ENCODE measurements at places on chromosomes 11 and 22. TPM values are rescaled to one million over a fixed set of nuclear protein-coding genes. Genes with fewer than 3 reads are reported as not detected.

The RIBC2 gene
- total RNA-seq, result 12.8 TPM

The AP5B1 gene
- total RNA-seq, result 25.8 TPM

The SPI1 gene
- not detected for total RNA-seq

The APLNR gene
- total RNA-seq, result not detected

DNA sequence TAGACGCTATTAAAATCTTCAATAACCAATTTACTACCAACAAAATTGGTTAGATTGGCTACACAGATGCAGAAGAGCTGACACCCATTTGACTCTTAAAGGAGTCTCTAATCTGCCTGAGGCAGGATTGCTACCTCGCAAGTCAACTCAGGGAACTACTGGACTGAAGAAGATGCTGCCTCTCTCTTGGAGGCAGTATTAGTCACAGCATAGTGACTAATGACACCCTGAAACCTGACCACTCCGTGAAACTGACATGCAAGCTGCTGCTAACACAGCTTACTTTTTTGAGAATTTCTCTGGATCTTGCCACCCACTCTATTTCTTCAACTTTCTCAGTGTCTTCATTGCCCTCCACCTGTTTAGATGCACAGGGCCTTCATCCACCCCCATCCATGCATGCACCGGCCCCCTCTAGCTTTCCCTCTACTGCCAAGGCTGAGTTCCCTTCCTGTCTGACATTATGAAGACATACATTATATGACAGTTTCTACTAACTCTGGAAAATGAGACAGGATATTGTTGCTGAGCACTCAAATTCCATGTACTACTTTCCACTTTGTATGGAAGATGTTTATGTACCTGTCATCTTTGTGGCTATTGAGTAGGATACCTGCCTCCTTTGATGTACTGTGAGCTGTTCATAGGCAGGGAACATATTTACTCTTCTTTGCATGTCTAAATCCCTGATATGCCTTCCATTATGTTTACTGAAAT is 183.2 kb downstream of the MSANTD4 start:
- H3K4me1 ChIP-seq, result no peaks in the 10 kb centered on the region
- no peaks in the 10 kb centered on the region for H3K27me3 ChIP-seq
- H3K27ac ChIP-seq, result no peak overlapping the region
- DNase-seq, result no peak
- H3K4me3 ChIP-seq, result no peak overlapping the region
- no peaks in the 10 kb centered on the region for H3K36me3 ChIP-seq

- H3K4me1 ChIP-seq, result peaks cover 21% of the 10 kb centered on the region
- no peak for DNase-seq
- H3K36me3 ChIP-seq, result peaks cover 5% of the 10 kb centered on the region
- no peak overlapping the region for H3K27ac ChIP-seq
Measured at GRCh38 chr11:86442420-86442819, 67.7 kb downstream of the CCDC81 start.

- peaks cover 4% of the 10 kb centered on the region for H3K4me1 ChIP-seq
- no peak overlapping the region for H3K4me3 ChIP-seq
- H3K36me3 ChIP-seq, result peaks cover 27% of the 10 kb centered on the region
- DNase-seq, result no peak
Measured at GRCh38 chr11:74057249-74058151, 48.6 kb upstream of the UCP3 start.

- H3K27me3 ChIP-seq, result no peaks in the 10 kb centered on the region
- DNase-seq, result no peak
- no peak overlapping the region for H3K27ac ChIP-seq
- no peak overlapping the region for H3K4me3 ChIP-seq
- H3K36me3 ChIP-seq, result no peaks in the 10 kb centered on the region
Measured at GRCh38 chr11:116117331-116118137, 613.3 kb upstream of the CADM1 start.

GRCh38 chr11:61793083-61793828 is 545 bp downstream of the FEN1 start:
- peaks cover 50% of the 10 kb centered on the region for H3K36me3 ChIP-seq
- H3K27ac ChIP-seq, result peak overlapping the region; percentile 100
- H3K4me3 ChIP-seq, result peak overlapping the region; percentile 90
- H3K27me3 ChIP-seq, result no peaks in the 10 kb centered on the region
- H3K4me1 ChIP-seq, result peaks cover 48% of the 10 kb centered on the region
- DNase-seq, result no peak

DNA sequence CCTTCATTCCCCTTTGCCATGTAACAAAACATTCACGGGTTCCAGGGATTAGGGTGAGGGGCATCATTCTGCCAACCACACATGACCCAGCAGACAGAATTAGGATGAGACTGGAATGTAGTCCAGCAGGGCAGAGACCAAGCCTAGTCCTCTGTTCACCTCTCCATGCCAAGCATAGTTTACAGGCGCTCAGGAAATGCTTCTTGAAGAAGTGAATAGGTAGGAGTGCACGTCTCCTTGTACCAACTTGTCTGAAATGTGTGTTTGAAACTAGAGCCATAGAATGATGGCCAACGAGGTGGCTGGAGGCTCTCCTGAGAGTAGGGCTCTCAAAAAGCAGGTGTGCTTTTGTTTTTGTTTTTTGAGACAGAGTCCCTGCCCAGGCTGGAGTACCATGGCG is 8.2 kb downstream of the SPINDOC start:
- H3K4me3 ChIP-seq, result no peak overlapping the region
- H3K4me1 ChIP-seq, result peaks cover 8% of the 10 kb centered on the region
- no peak for DNase-seq
- peaks cover 56% of the 10 kb centered on the region for H3K36me3 ChIP-seq
- H3K27me3 ChIP-seq, result no peaks in the 10 kb centered on the region

DNA sequence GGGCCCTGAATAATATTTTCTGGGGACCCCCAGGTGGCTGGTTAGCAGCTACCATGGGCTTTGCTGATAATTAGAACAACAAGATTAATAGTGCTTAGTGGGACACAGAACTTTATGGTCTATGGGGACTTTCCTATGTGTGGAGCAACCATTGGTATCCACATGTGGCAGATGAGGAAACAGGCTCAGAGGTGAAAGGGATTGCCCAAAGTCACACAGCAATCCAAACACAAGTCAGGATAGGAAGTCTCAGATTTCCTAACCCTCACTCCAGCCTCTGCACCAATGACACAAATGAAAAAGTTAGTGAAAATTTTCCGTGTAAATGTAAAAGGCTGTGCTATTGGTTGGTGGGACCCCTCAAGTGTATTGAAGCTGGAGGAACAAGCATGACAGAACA is 15.3 kb upstream of the SLCO2B1 start:
- H3K4me1 ChIP-seq, result peaks cover 3% of the 10 kb centered on the region
- no peak overlapping the region for H3K4me3 ChIP-seq
- H3K27me3 ChIP-seq, result peaks cover 48% of the 10 kb centered on the region
- peak; percentile 18 for DNase-seq
- no peak overlapping the region for H3K27ac ChIP-seq

DNA sequence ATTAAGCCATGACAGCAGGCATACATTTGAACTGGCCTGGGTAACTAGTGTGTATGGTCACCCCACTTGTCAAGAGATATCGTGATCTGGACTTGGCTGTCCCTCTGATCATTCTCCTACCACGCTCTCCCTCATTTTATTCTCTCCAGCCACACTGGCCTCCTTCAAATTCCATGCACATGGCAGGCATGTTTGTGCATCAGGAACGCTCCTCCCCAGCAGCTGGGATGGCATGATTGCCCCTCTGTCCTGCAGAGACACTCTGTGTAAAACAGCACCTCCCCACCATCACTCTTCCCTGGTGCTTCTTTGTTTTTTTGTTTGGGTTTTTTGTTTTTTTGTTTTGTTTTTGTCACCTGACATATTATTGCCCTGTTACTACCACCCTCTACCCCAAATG is 31.5 kb upstream of the SCGB1A1 start:
- peaks cover 11% of the 10 kb centered on the region for H3K4me1 ChIP-seq
- DNase-seq, result no peak
- H3K27ac ChIP-seq, result no peak overlapping the region
- no peak overlapping the region for H3K4me3 ChIP-seq
- peaks cover 50% of the 10 kb centered on the region for H3K27me3 ChIP-seq

DNA sequence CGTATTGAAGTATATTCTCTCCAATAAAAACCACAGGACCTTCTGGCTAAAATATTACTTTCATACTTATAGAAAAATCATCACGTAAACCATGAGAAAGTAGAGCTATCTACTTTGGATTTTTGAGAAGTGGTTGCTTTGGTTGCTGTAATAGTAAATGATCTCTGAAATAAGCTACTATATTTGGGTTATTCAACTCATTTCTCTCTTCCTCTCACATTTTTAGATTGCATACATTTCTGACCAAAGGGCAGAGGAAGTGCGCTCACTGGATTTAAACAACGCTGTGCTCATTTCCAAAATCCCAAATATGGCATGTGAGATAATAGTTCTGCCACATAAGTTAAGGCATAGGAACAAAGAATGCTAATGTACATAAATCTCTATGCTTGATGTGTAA is 357.0 kb downstream of the LRRC4C start:
- H3K4me1 ChIP-seq, result no peaks in the 10 kb centered on the region
- H3K4me3 ChIP-seq, result no peak overlapping the region
- no peaks in the 10 kb centered on the region for H3K36me3 ChIP-seq
- H3K27ac ChIP-seq, result no peak overlapping the region
